AG04449 (cell line): ENCODE measurements at places on chromosomes 3 and 15.

DNA sequence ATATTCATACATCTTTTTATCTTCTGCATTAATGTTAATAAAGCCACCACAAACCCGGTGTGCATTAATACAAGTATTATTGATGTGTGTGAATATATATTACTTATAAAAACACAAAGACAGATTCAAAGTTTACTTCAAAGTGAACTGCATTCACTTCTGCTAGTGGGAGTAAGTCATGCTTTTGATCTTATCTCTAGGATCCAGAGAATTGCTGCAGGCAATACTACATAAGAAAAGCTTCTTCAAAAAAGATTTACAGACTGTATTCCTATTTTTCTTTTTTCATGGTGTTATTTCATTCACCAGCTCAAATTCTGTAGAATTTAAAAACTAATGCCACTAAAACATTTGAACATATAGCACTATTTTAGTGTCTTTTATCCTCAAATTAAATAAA lies 87.5 kb upstream of the CBLB start:
- DNase-seq = no peak

DNA sequence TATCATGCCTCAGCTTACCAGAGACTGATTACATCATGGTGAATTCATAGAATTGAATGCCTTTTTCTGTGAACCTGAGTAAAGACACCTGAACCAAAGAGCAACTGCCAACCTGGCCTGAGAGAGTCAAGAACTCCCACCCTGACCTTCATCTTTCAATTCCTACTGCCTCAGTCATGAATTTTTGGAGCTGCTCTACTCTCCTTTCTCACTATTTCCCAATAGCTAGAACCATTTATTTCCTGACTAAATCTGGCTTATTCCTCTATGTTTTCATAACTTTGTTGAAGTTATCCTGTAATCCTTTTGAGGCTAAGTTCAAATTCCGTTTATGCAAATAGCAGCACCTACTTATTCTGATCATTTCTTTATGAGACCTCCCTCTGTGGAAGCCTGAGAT lies 712.4 kb upstream of the UBE2E2 start:
- DNase-seq = no peak

DNA sequence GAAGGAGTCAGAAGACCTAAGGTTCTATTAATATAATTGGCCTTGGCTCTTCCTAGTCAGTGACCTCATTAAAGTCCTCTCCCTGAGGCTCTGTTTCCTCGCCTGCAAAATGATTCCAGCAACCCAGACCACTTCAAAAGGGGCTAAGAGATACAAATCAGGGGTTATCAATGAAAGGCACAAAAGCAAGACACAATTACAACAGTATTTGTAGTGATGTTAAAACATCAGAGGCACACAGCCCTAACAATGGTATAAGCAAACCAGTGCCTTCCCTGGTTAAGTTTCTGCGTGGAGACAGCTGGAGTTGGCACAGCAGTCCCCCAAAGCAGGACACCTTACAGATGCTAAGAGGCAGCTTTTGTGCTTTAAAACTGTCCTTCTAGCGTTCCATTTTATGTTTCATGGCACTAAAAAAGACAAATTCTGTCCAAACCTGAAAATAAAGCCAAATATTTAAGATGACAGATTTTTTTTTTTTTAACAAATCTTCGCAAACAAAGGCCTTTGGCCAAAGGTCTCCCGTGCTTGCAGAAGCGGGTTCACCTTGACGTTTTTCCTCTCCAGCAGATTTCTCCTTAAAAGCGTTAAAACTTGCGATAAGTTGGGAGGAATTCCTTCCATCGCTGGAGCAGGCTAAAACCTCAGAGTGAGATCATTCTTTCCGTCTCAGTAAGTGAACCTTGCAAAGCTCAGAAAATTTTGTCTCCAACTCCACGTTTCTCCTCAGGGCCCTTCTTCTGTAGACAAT lies 999 bp downstream of the ZNF280D start:
- no peak for DNase-seq

DNA sequence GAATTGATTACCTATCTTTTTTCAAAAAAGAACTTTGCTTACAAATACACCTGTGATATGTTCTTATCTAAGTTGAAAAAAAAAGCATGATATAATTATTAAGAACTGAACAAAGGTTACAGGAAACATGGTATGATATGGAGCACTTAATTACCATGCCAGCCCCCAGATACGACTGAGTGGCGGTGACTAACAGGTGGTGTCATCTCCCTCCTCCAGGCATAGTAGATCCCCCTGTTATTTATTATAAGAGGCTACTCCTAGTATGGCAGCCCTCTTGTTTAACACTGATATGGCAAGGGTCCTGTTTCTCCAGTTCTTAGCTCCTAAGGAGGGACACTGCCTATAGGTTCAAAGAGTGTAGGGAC lies 31.0 kb upstream of the TM4SF4 start:
- no peak for DNase-seq

- DNase-seq = no peak
Measured at GRCh38 chr3:46674031-46674845, 19.2 kb downstream of the ALS2CL start.

DNA sequence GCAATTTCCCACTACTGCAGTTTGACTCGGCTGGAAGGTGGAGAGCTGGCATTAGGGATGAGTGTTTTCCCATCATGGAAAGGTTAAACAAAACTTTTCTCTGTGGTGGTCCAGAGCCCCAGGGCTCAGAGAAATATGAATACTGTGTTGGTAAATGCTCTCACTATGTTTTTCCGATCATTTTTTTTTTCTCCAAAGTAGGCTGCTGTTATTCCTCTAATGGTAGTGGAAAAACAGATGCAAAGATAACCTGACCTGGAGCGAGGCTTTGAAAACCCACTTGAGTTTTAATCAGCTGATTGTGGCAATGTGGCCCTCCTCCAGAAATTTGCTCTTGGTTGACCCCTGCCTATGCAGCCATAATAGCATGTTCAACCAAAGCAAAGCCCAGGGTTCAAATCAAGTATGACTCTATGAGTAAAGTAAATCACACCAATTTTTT lies 320.8 kb upstream of the CTNNB1 start:
- DNase-seq = no peak

DNA sequence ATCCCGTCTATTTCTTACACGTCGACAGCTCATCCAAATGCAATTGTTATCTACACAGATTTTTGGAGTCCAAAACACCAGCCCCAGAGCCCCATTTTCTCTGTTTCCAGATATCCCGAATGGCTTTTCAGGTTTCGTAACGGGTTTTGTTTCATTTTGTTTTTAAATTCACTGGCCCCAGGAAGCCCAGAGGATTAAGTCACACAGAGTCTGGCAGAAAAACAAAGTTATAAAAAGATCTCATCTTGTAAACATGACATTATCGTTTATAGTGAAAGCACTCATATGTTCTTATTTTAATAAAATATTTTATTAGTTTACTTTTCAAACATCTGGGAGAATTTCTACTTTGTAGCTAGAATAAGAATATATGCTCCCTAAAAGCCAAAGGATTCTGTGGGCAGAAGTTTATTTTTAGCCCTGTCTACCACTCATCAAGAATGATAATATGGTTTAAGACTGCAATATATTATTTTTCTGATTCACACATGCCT lies 149.3 kb upstream of the SLC2A2 start:
- DNase-seq = no peak

DNA sequence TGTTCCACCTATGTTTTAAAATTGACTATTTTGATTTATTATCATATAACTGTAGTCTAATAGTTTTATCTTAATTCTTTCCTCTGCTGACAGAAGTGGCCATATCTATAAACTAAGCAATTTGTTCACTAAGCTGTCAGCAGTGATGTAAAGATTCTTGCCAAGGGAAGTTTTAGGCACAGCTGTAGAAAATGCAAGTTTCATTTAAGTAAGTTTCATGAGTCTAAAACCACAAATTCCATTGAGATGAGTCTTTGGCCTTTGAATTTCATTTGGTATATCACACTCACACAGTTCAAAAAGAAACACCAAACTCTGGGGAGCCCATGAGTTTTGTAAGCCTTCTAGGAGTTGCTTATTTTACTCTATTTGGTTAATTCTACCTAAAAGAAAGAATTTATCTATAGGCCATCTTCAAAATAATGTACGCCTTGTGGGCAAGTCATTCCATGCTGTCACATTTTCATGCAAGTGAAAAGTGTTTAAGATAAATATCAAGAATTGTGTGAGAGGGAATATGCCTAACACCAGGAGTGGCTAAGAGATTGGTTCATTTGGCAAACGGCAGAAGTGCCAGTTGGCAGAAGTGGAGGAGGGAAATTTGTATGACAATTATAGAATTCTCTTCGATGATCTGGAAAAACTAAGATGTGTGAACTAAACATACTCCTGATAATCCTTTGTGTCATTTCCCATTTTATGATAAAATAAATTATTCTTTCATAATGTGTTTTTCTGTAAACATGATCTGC lies 292.9 kb downstream of the ZIC4 start:
- DNase-seq = peak; percentile 89

DNA sequence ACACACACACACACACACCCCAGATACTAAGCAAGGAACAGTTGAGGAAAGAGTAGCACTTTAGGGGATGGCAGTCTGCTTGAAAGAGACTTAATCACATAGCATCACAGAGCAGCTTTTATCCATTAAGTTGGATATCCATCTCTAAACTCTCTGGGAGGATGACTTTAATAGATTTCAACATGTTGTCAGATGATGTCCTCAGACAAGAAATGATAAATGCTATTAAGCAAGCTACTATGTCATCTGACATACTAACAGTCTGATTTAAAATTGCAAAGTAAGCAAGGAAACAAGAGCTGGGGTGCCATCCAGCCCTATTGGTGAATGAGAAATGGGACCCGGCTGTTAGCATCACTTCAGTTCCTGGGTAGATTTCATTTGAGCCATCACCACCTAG lies 136.9 kb downstream of the PLCL2 start:
- no peak for DNase-seq
